ENCODE measurements at places on chromosomes 6 and 20.

DNA sequence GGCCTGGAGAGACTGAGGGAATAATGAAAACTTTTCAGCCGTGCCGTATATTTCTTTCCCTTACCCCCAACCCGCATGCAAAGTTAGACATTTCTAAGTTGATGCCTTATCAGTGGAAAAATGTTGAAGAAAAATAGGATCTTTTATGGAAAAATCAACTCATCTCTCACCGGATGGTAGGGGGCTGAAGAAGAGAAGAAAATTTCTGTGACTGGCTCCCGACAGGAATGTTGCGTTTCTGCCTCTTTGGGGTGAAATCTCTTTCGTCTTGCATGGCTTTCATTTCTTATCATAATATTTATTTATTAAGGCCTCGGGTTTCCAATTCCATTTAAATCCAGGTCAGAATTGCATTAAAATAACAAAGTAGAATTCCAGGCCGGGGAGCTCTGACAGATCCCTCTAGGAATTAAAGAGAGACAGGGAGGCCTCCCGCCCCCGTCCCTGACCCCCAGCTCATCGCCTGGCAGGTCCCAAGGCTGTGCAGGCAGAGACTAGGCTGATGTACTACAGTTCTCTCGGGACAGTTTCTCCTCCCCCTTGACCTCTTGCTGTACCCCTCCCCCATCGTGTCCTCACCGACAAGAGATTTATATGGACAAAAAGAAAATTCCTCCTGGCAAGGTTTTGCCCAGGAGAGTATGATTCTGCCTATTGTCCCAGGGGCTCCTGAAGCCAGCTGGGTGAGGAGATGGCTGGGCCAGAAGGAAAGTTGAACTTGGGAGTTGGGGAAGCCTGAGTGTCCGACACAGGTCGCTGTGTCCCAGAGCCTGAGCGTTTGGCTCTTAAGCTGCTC is 1.3 kb downstream of the SCUBE3 start:
- DNase-seq = peak; percentile 18

GRCh38 chr6:139204978-139205377 is 70.1 kb downstream of the HECA start:
- DNase-seq = no peak

DNA sequence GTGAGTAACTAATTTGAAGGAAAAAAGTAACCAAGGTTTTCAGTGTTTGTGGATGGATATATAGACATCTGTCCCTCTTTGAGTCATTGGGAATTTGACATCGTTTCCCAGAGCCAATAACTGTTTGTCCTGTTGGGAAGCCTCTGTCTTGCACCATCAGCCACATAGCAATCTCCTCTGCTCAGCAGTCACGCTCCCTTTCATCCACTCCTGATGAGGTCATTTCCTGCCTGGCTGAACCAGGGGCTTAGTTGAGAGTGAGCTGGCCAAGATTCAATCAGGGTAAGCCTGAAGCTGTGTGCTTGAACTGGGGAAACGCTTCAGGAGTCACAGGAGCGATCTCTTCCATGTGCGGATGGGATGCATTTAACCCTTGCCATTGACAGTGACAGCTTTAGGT is 121.5 kb upstream of the FOXQ1 start:
- peak; percentile 72 for DNase-seq

DNA sequence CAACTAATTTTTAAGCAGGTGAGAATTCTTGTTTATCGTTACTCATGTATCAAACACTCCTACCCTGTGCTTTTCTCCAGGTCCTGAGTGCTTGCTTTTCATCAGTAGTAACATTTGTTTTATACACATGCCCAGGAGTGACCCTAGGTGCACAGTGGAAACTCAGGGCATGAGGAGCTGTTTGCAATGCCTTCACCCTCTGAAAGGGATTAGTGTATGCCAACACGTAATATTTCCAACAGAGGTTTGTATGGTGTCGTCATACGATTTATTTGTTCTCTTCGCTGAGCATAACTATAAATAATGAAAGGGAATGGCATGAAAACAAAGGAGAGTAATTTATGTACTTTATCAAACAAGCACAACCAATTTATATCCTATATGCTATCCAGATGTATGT is 537.4 kb upstream of the MMS22L start:
- DNase-seq = no peak

- DNase-seq = no peak
These were observed 347.1 kb upstream of the MANEA start for GRCh38 chr6:95230071-95230740.

DNA sequence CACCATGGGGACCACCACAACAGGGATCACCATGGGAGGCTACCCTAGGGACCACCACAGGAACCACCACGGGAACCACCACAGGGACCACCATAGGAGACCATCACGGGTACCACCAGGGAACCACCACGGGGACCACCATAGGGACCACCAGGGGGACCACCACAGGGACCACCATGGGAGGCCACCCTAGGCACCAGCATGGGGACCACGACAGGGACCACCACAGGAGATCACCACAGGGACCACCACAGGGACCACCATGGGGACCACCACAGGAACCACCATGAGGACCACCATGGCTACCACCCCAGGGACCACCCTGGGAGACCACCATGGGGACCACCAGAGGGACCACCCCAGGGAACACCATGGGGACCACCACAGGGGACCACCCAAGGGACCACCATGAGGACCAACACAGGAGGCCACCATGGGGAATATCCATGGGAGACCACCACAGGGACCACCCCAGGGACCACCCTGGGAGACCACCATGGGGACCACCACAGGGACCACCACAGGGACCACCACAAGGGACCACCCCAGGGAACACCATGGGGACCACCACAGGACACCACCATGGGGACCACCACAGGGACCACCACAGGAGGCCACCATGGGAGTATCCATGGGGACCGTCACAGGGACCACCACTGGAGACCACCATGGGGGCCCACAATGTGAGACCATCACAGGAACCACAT is 67.6 kb upstream of the MPC1 start:
- no peak for DNase-seq

DNA sequence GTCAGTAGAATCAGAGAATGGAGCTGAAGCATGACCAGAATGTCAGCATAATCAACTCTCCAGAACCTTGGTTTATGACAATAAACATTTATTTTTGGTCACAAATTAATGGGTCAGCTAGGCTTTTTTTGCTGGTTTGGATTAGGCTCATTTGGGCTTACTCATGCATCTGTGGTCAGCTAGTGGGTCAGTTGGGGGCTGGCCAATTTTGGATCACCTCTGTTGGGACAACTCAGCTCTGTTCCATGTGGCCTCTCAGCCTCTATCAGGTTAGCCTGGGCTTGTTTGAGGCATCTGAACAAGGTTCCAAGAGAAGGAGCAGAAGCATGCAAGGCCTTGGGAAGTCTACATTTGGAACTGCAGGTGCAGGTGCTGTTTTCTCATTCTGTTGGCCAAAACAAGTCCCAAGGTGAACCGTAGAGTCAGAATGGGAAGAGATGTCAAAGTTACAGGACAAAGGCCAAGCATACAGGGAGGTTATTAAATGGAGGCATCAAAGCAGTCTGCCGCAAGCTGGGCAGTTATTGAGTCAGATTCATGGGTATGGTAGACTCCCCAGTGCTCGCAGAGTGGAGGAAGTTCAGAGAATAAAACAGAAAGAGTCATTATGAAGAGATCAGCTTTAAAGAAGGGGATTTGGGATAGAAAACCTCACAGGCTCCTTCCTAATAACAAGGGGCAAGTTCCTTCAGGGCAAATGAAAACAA is 173.0 kb downstream of the PLCB4 start:
- no peak for DNase-seq

DNA sequence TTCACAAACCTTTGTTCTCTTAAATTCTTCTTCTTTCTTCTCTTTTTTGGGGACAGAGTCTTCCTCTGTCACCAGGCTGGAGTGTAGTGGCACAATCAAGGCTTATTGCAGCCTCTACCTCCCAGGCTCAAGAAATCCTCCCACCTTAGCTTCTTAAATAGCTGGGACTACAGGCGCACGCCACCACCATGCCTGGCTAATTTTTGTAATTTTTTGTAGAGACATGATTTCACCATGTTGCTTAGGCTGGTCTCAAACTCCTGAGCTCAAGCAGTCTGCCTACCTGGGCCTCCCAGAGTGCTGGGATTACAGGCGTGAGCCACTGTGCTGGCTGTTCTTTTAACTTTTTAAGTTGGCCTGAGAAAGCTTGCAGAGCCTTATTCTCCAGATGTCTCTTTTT is 48.0 kb downstream of the NCOA3 start:
- no peak for DNase-seq

DNA sequence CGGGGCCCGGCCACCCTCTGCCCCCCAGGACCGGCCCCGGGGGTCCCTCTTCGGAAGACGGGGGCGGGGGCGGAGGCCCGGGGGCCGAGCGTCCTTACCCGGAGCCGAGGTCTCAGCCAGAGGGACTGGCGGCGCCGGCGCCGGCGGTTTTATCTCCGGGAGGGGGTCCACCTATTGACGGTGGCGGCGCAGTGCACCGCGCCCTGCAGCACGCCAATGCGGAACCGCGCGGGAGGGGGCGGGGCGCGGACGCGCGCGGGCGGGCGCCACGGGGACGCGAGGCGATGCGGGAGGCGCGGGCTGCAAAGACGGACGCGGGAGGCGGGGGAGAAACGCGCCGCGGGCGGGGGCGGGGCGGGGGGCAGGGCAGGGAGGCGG is at the start of gene EEF1A2:
EEF1A2 (minus strand) TSS at position 124 of the 378 bp plus-strand sequence. CDS start 1,320 bp downstream, outside the sequence.
- no peak for DNase-seq

DNA sequence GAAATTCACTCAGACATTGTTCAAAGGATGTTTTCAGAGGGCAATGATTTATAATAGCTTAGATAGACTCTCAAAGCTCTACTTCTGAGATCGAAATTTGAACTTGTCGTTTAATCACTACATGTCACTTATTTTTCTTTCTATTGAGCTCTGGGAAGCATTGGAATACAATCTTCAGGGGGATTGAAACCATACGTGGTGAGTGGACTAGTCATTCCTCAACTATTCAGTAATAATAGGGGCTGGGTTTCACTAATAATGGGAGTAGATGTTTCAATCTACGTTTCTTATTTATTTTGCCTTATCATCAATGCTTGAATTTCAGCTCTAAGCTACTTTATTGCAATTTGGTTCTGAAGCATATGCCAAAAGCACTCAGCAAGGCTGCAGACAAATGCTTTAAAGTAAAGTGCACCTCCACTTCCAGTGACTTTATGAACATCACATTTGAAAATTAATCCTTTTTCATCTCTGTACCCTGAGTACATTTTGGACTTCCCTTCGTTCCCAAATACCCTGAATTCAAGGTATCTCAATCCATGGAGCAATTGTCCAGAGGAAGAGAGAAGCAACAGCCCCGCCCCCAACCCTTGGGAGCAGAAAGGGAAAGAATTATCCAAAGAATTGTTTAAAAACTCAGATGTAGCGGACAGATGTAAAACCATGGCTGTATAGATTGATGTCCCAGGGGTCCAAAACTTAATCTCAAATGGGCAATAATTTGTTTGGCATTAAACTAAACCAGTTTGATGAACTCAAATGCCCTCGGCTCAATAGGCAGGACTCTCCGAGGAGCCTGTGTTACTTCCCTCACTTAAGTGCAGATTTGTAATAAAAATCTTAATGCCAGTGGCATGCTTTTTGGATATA is 68.1 kb downstream of the HFE start:
- DNase-seq = no peak

DNA sequence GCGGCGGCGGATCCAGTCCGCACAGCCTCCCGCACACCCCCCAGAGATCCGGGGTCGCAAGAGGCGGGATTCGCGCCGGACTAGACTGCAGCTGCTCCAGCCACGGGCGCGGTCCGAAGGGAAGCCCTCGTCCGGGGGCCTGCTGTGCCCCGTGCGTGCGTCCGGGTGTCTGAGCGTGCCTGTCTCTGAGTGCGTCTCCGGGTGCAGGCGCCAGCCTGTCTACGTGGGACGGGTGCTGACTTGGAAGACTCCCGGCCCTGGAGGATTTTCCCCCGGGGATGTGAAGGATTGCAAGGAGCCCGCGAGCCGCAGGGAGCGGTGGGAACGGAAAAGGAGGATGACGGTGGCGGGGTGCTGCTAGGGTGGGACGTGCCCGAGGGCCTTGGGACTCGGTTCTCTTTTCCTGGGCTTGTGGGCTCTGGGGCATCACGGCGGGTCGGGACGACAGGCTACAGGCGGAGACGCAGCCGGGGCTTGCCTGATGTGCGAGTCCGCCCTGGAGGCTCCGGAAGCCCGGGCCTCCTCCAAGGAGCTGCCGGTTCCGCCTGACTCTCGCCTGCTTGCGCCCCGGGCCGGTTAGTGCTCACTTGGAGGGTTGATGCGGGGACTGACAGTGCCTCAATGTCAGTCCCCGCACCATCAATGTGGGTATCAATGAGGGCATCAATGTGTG is 5.7 kb downstream of the MAFB start:
- peak; percentile 33 for DNase-seq

DNA sequence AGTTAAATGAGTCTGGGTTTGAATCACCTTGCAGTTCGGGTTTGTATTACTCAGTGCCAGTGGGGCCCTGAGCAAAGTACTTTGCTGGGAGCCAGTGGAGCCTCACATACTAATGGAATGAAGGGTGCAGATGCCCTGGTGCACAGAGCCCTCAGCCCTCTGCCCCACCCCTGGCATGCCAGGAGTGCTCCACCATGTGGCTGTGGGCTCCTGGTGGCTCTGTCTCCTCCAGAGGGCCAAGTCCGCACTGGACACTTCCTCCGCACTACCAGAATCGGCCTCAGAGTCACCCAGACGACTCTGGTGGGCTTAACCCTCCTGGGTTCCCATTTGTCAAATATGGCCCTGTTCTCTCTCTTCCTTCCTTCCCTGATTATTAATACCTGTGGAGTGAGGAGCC is 94.0 kb downstream of the STK35 start:
- no peak for DNase-seq

GRCh38 chr20:35091816-35092523 is 637 bp downstream of the TRPC4AP start:
- no peak for DNase-seq

DNA sequence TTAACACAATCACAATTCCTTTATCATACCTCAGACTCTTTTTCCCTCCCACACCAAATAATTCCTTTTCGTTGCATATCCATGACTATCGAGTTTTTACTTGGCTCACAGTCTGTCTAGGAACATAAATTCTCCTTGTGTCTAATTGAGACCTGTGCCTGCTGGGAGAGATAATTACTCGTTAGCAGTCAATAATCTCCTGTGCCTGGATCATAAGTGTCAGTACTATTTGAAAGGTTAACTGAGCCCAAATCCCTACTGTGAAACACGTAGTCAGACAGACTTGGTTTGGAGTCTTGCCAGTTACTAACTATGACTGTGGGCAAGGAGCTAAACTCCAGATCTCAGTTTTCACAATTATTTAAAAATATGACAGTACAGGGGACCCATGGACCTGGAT is 5.7 kb upstream of the CTNNBL1 start:
- no peak for DNase-seq

DNA sequence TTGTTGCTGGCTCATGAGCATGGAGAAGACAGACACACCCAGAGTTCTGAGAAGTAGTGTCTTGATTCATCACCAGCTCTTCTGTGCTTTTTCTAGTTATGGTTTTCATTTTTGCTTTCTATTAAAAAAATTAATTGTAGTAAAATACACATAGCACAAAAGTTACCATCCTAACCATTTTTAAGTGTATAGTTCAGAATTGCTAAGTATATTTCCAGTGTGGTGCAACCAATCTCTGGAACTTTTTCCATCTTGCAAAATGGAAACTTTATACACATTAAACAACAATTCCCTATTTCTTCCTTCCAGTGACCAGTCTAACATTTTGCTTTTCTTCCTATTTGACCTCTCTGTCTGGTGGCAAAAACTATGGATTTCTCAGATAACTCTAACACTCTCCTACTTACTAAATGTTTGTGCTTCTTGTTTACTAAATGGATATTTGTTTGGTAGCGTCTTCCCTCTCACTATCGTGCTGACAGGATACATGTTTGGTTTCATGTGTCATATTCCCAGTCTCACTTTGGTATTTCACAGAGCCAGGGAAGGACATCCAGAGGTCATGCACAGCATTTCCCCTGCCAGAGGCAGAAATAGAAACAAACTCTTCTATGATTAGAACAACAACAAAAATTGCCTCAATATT is 40.6 kb downstream of the TXLNB start:
- DNase-seq = no peak

All from brain microvascular endothelial cell (primary cell).